ENCODE measurements at places on chromosomes 5 and 9.

- DNase-seq: no peak
These were observed 187.5 kb downstream of the SNCAIP start for GRCh38 chr5:122499585-122499984.

DNA sequence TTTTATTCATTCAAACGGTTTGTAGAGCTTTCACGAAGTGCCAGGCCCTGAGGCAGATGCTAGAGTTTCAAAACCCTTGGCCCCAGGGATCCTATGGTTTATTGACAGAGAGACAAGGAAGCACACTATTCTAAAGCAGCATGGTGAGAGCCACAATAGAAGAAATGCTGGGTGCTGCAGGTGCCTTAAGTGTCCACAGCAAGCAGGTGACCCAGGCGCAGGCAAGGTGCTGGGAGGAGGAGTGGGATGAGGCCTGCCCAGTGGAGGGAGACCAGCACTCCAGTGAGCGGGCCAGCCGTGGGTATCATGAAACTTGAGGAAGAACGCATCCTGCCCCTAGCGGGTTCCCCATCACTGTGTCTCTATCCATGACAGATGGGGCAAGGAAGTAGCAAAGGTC is 71.0 kb downstream of the OSMR start:
- no peak for DNase-seq

DNA sequence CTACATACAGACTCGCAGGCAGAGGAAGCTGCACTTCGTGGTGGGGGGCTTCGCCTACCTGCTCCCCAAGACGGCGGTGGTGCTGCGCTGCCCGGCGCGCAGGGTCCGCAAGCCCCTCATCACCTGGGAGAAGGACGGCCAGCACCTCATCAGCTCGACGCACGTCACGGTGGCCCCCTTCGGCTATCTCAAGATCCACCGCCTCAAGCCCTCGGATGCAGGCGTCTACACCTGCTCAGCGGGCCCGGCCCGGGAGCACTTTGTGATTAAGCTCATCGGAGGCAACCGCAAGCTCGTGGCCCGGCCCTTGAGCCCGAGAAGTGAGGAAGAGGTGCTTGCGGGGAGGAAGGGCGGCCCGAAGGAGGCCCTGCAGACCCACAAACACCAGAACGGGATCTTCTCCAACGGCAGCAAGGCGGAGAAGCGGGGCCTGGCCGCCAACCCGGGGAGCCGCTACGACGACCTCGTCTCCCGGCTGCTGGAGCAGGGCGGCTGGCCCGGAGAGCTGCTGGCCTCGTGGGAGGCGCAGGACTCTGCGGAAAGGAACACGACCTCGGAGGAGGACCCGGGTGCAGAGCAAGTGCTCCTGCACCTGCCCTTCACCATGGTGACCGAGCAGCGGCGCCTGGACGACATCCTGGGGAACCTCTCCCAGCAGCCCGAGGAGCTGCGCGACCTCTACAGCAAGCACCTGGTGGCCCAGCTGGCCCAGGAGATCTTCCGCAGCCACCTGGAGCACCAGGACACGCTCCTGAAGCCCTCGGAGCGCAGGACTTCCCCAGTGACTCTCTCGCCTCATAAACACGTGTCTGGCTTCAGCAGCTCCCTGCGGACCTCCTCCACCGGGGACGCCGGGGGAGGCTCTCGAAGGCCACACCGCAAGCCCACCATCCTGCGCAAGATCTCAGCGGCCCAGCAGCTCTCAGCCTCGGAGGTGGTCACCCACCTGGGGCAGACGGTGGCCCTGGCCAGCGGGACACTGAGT is 255.9 kb downstream of the SAXO1 start:
- no peak for DNase-seq

DNA sequence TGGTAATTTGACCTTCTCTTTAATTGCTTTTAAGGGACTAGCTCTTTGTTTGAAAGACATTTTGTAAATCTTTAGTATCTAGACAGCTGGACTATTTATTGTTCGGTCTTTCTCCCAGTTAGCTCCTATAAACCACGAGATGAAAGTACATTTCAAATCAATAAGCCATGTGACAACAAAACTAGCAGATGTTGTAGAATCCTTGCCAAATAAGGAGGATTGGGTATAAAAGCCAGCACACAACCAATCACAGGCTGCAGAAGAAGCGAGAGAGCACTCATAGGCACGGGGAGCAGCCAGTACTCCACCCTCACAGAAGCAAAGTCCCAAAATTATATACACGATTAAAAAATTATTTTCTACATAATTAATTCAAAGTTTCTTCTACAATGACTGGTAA is 8.1 kb upstream of the OMD start:
- DNase-seq: no peak

Measured in NCI-H1048 (cell line).